ENCODE measurements at places on chromosomes 4 and X. TPM values are rescaled to one million over a fixed set of nuclear protein-coding genes. Genes with fewer than 3 reads are reported as not detected.

The LEF1 gene
- 0.63 TPM for total RNA-seq

The TRIM60 gene
- total RNA-seq: not detected

The MTHFD2L gene
- total RNA-seq: 23.2 TPM

The ADAMTS3 gene
- 0.42 TPM for total RNA-seq

The SLC4A4 gene
- total RNA-seq: 0.14 TPM

The SH3BGRL gene
- total RNA-seq: 40.6 TPM

The SMIM10 gene
- 0.33 TPM for total RNA-seq

The EDA2R gene
- total RNA-seq: 1.7 TPM

The AADAT gene
- total RNA-seq: 4.4 TPM

The PNMA6F gene
- not detected for total RNA-seq

The ASMT gene
- total RNA-seq: not detected
